MG63 (cell line): ENCODE measurements at places on chromosomes 1 and 21. TPM values are rescaled to one million over a fixed set of nuclear protein-coding genes. Genes with fewer than 3 reads are reported as not detected.

Gene ABCA4
- 1.7 and 4.8 TPM in 2 replicates for total RNA-seq

Gene IVL
- total RNA-seq: not detected in 2 replicates

Gene HSD3B1
- not detected in 2 replicates for total RNA-seq

Gene DCLRE1B
- total RNA-seq: 11.6 and 11.8 TPM in 2 replicates

Gene PROX1
- total RNA-seq: not detected in 2 replicates

Gene HES5
- not detected in 2 replicates for total RNA-seq

Gene DCST2
- total RNA-seq: not detected in 2 replicates

Gene VHLL
- total RNA-seq: not detected in 2 replicates

Gene WNT3A
- total RNA-seq: 0.52 TPM in 1 of 2 replicates, not detected in the other

Gene ICOSLG
- 0.10 and 0.30 TPM in 2 replicates for total RNA-seq

Gene KCNH1
- not detected in 2 replicates for total RNA-seq

Gene MINDY1
- total RNA-seq: 8.7 and 8.9 TPM in 2 replicates

Gene SPRR2G
- not detected in 2 replicates for total RNA-seq

Gene HUNK
- total RNA-seq: 0.20 and 0.23 TPM in 2 replicates

Gene JUN
- 104 and 126 TPM in 2 replicates for total RNA-seq

Gene RNF223
- total RNA-seq: not detected in 2 replicates

Gene INKA2
- total RNA-seq: 1.1 TPM in 2 replicates

Gene AXDND1
- 0.82 TPM in 1 of 2 replicates, not detected in the other for total RNA-seq

Gene TNFRSF9
- total RNA-seq: not detected in 2 replicates

Gene NFASC
- total RNA-seq: 16.8 and 21.7 TPM in 2 replicates

Gene ELF3
- not detected in 2 replicates for total RNA-seq

Gene ASTN1
- not detected in 2 replicates for total RNA-seq

Gene MR1
- 7.6 and 15.3 TPM in 2 replicates for total RNA-seq

Gene FCRL1
- not detected in 2 replicates for total RNA-seq

Gene HDAC1
- total RNA-seq: 88.0 and 98.3 TPM in 2 replicates

Gene SLC5A9
- total RNA-seq: not detected in 2 replicates

Gene NMNAT2
- total RNA-seq: 0.07 TPM in 1 of 2 replicates, not detected in the other

Gene SPATA46
- not detected in 2 replicates for total RNA-seq
